ENCODE measurements at places on chromosomes 3 and 15.
A peak's percentile ranks its signal among the peaks of the same experiment; 100 is the strongest.

DNA sequence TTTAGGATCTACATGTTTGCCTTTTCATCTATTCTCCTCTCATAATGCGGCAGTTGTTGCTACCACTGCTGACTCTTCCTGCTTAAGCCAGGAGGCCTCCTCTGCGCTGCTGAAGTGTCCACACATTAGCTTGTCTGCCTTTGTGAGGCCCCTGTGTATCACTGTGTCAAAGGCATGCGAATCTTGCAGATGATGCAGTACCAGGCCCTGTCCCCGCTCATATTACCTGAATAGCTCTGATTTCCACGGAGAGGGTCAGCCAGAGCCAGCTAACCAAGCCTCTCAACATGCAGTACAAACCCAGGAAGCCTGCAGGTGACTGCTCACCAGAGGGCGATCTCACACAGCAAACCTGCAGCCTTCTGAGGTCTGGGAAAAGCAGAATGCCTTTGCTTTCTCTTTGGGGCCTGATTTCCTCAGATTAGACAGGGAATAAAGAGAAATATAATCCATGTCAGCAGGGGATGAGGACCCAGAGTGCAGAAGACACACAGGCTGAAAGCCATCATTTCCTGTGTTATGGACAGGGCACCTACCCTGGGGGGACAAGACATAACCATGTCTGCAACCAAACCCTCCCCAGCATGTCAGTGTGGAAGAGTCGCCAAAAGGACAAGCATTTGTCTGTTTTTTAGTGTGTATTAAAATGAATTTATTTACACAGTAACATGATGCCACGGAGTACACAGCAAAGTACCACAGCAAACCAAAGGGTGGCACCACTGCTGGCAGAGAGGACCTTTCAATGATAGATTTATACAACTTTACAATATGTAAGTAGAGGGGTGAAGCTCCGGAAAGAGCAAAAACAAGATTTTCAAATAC lies 36.8 kb upstream of the TSPAN3 start:
- peak; percentile 76 for DNase-seq

DNA sequence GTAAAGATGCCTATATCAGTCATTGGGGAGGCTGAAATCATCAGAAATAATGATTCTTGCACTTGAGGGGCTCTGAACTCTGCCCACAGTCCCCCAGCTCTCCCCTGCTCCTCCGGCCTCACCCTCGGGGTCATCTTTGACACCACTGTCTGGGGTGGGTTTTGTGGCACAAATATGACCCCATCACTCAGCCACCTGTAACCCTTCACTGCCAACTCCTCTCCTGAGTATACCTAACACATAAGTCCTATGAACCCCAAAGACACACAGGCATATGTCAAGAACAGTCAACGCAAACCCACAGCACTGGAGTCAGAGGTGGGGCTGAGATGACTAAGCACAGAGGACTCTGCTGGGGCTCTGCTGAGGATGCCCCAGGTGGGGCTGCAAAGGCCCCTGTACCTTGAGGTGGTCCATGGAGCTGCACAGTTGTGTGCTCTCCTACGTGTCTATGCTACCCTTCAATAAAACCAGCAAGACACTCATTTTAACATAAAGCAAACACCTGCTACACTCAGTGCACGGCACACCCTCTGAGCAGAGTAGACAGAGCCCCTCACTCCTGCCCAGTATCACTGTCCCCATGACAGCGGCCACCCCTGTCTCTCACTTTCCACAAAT lies 29.9 kb downstream of the SLC41A3 start:
- no peak for DNase-seq

DNA sequence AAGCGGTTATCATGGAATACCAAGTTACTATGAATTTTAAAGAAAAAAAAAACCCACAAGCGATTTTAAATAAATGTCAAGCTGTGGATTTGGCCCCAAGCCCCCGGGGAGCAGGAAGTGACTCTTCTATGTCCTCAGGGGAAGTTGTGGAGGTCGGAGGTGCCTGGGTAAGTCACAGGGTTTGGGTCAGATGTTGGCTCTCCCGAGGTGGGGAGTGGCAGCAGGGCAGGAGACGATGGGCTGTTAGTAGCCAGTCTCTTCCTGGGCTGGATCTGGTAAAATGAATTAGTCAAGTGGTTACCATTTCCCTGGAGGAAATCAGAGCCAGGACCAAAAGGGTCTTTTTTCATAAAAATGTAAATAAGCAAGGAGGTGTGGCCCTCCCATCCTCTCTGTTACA lies 316.7 kb downstream of the TLE3 start:
- no peak for DNase-seq

DNA sequence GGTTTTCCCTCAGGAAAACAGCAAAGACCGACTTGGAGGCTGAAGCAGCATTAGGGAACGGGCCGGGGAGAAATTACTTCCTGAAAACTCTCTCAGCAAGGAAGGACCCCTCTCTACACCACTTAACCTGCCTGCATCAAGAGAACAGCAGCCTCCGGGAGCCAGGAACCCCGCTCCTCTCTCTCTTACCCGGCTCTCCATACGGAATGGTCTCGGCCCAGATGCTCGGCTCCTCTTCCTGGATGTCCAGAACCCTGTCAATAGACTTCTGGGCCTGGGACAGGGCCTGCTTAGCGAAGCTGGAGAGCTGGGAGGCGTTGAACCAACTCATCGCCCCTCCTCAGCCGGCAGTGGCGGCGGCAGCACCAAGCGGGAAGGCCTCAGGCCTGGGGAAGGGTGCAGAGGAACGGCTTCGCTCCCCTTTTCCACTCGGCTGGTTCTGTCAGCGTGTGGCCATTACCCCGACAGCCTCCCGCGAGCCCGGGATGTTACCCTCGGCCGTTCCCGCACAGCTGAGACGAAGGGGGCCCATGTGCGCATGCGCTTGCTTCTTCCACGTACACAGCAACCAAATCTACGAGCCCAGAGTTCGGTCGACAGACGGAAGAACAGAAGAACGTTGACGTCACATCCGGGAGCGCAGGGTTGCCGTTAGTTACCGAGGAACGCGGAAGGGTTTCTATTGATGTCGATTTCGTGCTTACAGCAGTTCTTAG lies at the start of gene TMF1:
Gene TMF1, minus strand, starts transcription at position 578 of the 716 bp plus-strand sequence. Its CDS starts 247 bp downstream, at position 331.
- peak; percentile 49 for DNase-seq

- DNase-seq, result no peak
These were observed 155.9 kb upstream of the FEZF2 start for GRCh38 chr3:62529230-62529629.
